ENCODE measurements at places on chromosomes 1 and 21.

DNA sequence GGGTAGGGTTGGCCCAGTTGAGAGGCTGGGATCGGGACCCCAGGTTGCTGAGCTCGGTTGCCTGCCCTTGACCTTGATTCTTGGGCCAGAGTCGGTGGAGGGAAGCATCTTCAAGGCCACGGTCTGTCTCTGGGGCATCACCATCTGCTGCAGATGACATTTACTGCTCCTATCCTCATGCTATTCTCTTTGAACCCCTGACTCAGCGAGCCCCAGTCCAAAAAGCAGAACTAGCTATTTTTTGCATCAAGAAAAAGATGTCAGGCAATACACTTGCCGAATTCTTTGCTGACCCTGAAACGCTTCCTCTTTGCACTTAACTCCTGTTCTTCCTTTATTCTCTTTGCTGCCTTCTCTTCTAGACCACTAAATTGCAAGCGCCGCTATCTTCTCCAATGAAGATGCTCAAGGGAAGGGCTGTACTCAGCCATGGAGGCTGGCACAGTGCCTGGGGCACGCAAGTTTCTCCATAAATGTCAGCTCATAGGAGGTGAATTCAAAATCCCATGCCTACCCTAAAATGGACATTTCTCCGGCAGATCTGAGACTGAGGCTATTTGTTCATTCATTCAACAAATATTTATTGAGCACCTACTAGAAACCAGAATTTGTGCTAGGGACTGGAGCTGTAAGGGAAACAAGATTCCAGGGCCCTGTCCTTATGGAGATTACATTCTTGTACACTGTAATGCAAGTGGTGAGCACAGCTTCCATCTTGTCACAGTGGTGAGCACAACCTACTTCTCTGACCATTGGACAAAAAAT is 20.5 kb upstream of the CAPZB start:
- no peak for DNase-seq

DNA sequence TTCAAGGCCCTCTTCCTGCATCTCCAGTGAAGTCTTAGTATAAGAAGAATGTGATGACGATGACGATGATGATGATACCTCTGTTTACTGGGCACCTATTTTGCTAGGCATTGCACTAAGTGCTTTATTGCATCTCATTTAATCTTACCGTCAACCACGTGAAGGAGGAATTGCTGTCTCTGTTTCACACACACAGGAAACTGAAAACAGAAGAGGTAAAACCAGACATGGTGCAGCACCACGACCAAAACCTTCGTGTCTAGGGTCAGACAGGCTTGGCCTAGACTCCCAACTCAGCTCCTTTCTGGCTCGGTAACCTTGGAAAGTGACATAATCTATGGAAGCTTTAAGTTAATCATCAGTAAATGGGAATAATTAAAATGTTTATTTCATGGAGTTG is 20.7 kb upstream of the KCNA2 start:
- no peak for DNase-seq

DNA sequence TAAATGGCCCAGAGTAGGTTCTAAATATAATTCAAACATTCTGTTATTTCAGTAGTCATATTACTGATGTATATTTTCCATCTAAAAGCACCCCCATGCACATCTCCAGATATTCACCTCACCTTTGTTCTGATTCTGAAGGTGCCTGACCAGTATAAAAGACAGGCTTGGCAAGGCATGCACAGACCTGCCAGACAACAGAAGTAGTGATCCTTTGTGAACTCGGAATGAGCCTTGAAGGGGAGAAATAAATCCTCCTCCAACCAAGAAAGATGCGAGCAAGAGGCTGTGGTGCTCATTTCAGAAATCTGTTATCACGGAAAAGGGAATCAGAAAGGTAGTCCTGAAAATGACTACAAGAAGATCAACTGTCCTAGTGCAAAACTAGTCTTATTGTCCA is 287.3 kb downstream of the VAV3 start:
- no peak for DNase-seq

GRCh38 chr21:42854246-42855010 is 24.9 kb downstream of the WDR4 start:
- no peak for DNase-seq

DNA sequence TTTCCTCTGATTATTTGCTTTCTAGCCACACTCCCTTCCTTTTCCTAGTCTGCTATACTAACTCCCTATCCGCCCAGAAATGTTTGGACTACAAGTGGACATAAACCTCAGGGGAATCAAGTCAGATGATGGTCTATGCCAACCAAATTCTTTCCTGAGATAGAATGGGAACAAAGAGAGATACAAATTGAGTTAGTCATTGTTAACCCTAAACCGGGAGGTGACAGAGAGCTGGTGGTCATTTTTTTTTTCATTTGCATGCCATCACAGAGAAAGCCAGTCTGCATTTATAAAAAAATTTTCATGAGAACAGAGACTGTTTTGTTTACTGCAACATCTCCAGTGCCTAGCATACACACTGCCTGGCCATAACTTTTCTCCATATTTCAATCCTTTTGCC is 35.0 kb downstream of the MYSM1 start:
- no peak for DNase-seq

- no peak for DNase-seq
Observed at GRCh38 chr1:74362691-74363090, 127.5 kb downstream of the TNNI3K start.

DNA sequence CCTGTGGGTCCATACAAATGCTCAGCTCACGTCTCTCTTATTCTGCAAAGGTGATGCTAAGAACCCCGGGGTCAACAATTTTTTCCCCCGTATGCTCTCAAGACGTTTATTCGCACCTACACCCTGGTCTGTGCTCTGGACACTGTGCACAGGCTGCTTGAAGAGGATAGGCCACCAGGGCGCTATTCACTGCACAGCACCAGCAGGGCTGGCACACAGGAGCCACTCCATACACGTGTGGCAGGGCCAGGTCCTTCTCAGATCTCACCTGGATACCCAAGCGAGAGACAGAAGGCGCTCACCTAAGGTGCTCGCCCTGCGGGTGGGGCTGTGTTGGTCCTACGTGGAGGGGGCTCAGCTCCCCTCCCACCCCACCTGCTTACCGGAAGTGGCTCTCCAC is 16.7 kb downstream of the TMEM63A start:
- no peak for DNase-seq

GRCh38 chr1:27087371-27088220 is 67.3 kb downstream of the SLC9A1 start:
- no peak for DNase-seq

- no peak for DNase-seq
Observed at GRCh38 chr1:166167572-166167925, 748 bp upstream of the FAM78B start.

DNA sequence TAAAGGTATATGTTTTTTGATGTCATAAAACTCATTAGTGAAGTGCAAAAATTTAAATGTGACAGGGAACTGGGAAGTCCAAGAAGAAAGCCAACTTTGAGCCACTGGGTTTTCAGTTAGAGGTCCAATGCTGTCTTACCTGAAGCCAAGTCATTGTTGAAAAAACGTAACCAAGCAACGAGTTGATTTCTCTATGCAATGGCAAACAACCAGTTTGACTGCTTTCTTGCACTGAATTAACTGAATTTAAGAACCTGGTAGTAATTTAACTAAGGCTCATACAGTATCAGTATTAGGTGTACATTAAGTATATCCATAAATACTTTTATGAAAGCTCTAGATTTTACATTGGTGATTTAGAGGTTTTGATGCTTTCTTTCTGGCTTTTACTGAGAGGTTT is 20.2 kb upstream of the S1PR1 start:
- no peak for DNase-seq

DNA sequence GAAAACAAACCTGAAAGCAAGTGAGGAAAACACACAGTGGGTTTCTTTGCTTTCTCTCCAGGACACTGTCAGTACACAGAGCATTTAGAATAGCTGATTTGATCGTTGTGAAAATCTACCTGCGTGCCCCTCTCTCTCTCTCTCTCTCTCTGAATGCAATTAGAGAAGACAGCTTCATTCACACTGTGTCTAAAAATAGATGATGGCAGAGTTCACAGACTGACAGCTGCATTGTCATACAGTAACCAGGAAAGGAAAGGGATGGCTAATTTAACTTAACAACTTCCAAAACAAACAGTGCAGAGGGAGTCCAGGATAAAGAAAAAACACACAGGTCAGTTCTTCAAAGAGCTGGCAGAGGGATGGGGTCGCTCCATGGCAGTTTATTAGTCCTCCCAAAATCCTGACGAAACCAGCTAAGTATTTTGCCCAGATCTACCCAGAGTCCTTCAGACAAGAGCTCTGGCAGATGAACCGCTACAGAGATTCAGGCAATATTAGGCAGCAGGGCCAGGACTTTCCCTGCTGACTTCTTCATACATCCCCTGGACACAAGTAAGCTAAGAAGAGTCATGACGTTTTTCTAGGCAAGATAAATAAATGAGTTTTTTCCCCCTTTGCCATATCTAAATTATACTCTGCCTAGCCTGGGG is 58.9 kb downstream of the WLS start:
- DNase-seq, result no peak

DNA sequence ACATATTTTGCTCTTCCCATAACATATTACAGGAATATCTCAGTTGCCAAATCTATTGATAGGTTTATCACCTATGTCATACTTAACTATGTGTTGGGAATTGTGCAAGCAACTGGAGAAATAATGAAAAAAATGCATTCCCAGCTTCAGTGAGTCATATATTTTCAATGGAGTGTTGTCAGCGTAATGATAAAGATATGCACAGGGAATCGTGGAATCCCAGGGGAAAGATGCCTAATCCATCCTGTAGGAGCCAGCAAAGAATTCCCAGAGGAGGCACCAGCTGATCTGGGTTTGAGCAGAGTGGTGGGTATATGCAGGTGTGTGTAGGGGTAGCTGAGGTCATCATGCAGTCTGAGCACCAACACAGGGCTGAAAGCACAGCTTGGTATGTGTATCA is 213.3 kb upstream of the DAB1 start:
- DNase-seq, result no peak

- DNase-seq, result no peak
Observed at GRCh38 chr1:227733751-227734545, 1.2 kb downstream of the JMJD4 start.

DNA sequence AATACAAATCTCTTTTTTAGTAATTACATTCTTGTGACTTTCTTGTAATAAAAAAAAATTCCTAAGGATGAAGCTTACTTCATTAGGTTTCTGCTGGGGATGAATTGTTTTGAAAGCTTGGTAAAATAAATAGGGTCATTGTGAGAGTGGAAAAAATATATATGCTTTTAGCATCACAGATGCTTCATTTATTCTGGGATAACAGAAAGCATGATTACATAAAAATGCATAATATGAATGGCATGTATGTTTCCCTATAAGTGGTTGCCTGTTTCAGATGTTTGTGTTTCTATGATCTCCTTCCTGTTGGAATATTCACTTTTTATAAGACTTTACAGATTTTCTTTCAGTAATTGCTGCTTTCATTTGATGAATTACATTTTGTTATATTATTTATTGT is 42.3 kb downstream of the HMCN1 start:
- DNase-seq, result no peak

DNA sequence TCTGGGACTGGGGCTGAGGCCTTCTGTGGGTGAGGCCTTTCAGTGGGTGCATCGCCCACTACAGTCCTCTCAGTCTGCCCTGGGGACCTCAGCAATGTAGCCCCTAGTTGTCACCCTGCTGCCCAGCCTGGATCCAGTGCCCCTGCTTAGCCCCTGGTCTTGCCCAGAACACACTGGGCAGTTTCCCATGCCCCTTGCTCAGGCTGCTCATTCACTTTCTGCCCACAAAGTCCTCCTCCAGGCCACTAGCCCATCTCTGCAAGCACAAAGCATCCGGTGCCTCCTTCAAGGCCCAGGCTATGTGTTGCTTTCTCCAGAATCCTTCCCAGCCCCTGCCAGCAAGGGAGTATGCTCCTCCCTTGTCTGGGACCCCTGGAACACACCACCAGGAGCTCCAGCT is 5.4 kb upstream of the ADORA1 start:
- no peak for DNase-seq

Measured in stimulated activated CD4-positive, alpha-beta T cell treated with anti-CD3 and anti-CD28 coated beads, Interleukin-1b, Interleukin-23, amount 100 ng/mL, for 1 hour (primary cell).